CD4-positive, alpha-beta memory T cell (primary cell): ENCODE measurements at places on chromosomes 2 and 18. TPM values are rescaled to one million over a fixed set of nuclear protein-coding genes. Genes with fewer than 3 reads are reported as not detected.

Gene INPP5D
- 29.6 TPM for polyA plus RNA-seq

Gene ACADL
- polyA plus RNA-seq: not detected

Gene MYCN
- not detected for polyA plus RNA-seq

Gene COL5A2
- polyA plus RNA-seq: 0.05 TPM

Gene TACR1
- polyA plus RNA-seq: 0.11 TPM

Gene ARHGAP15
- 506 TPM for polyA plus RNA-seq

Gene RNF103
- 6.4 TPM for polyA plus RNA-seq

Gene DIPK1C
- not detected for polyA plus RNA-seq

Gene PKP4
- 1.4 TPM for polyA plus RNA-seq

Gene CDKL4
- not detected for polyA plus RNA-seq

Gene KCNS3
- polyA plus RNA-seq: not detected

Gene CD8A
- 1.1 TPM for polyA plus RNA-seq

Gene WDR12
- 16.5 TPM for polyA plus RNA-seq

Gene SLC66A3
- 110 TPM for polyA plus RNA-seq

Gene ATP6V1B1
- polyA plus RNA-seq: not detected
